NCI-H460 (cell line): ENCODE measurements at places on chromosomes 2 and 18.

GRCh38 chr2:48901416-48901815 lies 145.9 kb upstream of the LHCGR start:
- DNase-seq, result no peak

DNA sequence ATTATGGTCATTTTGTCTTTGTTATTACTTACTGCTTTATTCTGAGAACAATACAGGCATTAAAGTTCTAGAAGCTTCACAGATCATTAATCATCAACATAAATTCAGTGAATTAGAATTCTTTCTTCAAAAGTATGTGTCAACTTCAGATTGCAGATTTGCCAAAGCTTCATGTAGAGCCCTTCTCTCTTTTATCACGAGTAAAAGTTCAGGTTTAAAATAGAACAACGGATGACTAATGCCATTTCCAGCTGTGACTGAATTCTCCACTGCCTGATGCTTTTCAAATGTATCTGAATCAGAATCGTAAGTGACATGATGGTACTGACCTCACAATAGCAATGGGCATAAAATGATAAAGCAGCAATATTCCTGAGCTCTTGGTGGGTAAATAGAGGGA lies 116.0 kb downstream of the ABCA12 start:
- no peak for DNase-seq

DNA sequence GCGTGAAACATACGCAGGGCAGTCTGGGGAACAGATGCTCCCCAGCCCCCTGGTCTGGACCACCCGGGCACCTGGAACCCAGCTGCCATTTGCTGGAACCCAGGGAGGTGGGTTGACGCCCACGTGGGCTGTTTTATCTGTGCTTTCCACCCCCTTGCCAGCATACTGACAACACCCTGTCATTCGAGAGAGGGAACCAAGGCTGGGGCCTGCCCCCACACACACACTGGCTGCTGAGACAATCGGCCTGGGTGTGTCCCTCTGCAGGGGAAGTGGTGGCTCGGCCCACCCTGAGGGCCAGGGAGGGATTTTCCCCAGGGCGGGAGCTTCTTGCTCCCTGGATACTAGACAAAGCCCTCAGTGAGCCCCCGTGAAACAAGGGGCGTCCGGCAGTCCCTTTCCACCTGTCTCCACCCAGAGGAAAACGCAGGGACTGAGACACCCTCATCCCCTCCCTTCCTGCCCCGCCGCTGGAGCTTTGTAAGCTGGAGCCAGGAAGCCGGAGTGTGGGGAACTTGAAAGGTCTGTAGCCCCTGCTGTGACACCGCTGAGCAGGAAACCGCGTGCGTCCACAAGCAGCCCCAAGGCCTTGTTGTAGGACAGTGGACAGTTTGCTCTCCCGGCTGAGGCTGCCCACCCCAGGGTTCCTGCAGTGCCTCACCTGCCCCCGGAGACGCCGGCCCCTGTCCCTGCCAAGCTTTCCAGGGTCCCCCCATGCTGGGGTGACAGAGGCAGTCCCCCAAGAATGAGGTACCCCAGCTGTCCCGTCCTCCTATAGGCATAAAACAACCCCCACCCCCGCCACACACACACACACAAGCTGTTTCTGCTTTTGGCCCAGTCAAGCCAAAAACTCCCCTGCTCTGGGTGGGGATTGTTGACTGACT lies 14.1 kb upstream of the KLF11 start:
- DNase-seq, result no peak

GRCh38 chr18:9032519-9032918 lies 70.0 kb upstream of the NDUFV2 start:
- DNase-seq, result no peak

DNA sequence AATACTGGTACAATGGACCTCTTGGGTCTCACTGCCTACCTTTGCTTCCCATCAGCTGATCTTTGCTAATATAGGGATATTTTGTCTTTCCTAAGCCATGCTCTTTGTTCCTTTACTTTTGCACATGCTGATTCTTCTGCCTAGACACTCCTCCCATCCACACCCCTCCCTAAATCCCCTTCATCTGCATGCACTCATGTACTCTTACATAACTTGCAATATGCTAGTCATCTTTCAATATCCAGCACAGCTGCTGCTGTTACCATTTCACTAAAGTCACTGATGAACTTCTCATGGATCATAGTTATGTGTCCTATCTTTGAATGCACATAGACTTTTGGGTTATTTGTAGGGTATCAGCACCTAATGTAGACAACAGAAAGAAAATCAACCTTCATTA lies 18.5 kb upstream of the DTNA start:
- DNase-seq, result no peak

- DNase-seq, result no peak
Measured at GRCh38 chr18:56580026-56580425, 58.4 kb downstream of the TXNL1 start.

- DNase-seq, result no peak
Measured at GRCh38 chr2:65791404-65791975, 359.1 kb upstream of the SPRED2 start.

DNA sequence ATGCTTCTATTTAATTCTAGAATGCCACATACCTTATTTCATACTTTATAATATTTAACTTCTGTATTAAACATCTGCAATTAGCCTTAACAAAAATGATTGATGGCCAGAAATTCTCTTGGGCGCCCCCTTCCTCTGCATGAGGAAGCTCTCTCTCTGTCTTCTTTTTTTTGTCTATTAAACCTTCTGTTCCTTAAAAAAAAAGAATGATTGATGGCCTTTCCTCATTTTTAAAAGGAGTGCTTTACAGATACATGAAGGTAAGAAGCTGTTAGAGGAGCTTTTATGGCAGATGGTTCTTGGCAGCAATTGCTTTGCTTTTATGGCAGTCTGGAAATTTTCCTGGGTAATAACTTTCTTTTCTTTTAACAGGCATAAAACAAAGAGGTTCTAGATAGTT lies 526.9 kb downstream of the SLC4A3 start:
- DNase-seq, result no peak

DNA sequence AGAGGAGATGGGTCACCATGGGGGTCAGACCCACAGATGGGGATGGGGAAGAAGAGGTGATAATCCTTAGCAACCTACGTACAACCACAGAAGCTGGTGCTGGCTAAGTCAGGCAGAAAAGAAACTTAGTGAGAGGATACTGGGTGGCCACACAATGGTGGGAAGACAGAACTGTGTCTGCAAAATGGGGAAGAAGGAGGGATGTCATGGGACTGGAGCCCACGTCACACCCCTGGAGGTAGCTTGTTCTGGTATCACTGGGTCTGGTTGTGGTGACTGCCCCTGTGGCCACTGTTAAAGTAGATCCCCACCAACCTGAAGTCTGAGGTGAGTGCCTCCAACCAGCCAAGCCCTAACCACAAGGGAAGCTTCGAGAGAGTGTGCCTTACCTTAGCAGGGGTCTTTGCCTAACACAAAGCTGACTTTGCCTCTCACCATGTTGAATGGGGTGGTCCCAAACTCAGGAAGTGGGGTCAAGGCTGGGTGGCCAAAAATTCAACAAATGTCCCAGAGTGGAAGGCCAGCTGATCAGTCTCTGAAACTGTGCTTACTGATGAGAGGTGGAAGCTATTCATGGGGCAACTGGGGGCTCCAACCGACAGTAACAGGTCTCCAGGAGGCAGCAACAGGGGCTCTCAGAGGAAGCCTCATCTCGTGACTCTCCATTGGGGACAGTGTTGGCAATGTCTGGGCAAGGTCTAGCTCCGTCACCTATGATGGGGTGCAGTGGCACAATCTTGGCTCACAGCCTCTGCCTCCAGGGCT lies 64.8 kb upstream of the SLC1A4 start:
- DNase-seq, result no peak

GRCh38 chr2:132621131-132621875 lies 48.7 kb downstream of the LYPD1 start:
- DNase-seq, result no peak

- DNase-seq, result no peak
Measured at GRCh38 chr2:181348107-181348837, 108.9 kb upstream of the ITGA4 start.

DNA sequence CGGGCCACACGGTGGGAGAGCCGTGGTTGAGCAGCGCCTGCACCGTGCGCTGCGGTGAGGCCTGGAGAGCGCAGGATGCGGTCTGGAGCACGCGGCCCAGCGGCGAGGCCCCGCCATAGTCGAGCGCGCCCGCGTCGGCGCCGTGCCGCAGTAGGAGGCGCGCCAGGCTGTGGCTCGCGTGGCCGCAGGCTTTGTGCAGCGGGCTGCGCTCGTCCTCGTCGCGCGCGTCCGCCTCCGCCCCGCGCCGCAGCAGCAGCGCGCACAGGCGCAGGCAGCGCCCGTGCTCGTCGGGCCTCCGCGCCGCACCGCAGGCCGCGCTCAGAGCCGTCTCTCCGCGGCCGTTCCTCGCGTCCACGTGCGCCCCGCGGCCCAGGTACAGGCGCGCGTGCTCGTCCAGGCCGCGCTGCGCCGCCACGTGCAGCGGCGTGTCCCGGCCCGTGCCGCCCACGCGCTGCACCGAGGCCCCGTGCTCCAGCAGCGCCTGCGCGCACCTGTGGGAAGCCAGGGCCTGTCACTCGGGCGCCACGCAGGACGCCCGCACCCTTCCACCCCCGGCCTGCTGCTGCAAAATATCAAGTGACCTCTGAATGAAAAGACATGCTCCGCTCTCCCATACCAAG lies 46.3 kb upstream of the GBX2 start:
- no peak for DNase-seq

DNA sequence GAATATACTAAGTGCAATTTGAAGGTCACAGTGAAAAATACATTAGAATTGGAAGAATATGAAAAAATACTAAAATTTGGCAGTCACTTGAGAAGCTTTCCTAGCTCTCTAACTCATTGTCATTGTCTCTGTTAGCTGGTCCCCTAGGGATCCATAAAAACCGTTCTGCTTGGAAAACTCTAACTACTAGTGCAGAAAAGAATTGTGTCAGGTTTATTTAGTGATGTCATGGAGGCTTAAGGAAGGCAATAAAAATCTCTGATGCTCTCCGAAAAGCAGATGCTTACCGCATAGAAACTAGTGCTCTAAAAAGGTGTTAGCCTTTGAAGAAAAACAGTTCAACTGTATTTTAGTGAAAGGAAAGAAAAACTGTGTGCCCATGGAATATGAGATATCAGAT lies 150.1 kb upstream of the DLGAP1 start:
- DNase-seq, result no peak

DNA sequence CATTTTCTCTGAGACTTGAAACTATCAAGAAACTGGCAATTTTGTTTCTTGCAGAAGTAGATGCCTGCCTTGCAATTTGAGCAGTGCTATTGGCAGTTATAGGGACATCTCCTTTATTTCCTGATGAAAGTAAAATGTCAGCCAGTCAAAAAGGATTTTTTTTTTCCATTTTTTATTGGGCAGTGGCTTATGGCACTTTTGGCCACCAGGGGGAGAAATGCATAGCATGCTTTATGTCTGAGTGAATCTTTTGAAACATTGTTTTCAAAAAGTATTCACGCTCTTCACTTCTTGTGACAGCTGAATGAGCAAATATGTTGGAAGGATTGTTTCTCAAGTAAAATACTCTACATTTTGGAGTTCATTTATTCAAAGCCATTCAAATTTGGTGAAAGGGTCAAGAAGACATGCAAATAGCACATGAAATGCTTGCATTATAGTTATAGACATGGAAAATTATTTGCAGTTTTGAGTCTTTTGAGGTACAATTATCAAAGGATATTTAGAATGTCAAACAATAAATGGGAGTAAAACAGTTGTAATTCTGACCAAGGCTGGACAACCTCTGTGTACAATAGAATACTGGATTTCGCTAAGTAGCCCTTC lies 491.0 kb downstream of the CDH2 start:
- DNase-seq, result no peak

- no peak for DNase-seq
Measured at GRCh38 chr2:127901339-127902056, 15.7 kb upstream of the AMMECR1L start.

- DNase-seq, result no peak
Measured at GRCh38 chr2:38778687-38779082, 675 bp downstream of the GEMIN6 start.

DNA sequence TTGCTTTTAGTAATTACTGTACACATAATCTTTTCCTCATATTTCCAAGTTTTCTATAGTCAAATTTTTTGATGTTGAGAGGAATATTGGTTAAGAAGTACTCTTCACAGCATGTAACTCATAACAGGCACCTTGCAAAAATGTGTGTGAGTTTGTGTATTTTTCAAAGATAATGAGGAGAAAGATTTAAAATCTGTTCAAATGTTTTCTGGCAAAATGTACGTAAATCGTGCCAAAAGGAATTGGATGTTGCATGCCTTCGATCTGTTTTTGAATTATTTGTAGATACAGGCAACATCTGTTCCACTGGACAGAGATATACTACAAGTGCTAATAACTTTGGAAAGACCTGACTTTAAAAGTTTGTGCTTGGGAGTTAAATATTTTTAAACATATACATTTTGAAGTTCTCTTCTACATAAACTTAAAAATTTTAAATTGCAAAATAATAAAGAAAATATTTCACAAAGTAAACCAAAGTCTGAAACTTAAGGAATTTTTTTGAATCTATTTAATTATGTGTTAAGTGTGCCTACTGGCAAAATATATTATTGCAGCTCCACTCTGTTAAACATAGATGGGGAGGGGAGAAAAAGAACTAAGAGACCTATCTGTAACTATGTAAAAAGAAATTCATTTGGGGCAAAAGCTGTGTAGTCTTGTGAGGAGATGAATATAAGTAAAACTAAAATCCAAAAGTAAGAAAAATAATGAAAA lies 133.5 kb upstream of the UBE2E3 start:
- no peak for DNase-seq

DNA sequence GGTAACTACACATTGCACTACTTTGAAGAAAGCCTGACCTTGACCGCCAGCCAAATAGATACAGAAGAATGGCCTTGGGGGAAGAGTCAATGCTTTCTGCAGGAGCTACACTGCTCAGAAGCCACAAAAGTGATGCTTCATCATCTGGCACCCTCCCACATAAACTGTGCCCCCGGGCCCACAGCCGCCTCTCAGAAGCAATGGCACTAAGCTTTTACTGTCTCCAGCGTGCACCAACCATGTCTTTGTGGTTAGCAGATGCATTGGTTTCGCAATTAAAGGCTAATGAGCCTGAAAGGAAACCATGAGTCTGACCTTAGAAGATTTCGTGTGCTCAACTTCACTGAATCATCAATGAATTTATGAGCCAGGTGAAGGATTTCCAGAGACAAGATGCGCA lies 209.4 kb upstream of the TRIB2 start:
- DNase-seq, result no peak

DNA sequence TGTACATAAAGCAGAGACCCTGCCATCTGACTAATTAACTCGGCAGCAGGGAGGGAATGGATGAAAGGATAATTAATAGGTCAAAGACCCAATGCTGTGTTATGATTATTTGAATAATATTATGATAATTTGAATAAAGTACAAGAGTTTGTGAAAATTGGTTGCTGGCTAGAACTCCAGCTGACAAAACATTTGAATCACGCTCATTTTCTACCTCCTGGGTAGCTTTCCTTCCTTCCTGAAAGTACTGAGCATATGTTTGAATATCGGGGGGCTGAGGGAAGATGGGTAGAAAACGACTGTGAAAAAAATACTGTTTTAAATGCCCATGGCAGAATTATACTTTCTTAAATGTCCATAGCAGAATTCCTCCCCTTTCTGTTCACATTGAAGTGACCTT lies 243.6 kb upstream of the RBMS1 start:
- no peak for DNase-seq

DNA sequence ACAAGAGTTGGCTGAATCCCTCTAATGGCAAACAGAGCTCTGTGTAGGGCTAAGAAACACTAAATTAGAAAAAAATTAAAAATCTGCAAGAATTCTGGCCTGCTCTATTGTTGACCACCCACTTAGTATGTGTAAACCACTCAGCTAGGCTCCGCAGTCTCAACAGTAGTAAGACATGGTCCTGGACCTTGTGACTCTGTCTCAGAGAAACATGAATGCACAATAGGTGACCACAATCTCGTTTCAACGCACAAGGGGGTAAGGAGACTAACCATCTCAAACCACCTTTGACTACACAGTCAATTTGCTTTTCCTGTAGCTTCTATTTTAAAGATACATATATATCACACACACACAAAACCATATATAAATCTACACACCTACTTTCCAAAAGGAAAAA lies 16.5 kb downstream of the SEPTIN10 start:
- no peak for DNase-seq
